ENCODE measurements at places on chromosomes 5 and 9.

DNA sequence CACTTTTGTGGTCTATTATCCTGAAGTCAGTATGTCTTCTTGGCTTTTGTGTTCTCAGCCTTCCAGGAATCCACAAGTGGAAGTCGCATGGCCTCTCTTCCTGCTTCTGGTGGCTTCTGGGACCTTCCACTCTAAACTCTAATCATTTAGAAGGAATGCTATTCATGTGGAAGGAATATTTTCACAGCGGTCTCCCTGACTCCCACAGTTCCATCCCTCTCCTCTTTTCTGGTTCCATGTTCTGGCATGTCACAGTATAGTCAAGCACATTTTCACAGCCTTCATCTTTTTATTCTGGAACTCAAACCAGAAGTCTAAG is 7.3 kb upstream of the RAI14 start:
- no peak for DNase-seq

DNA sequence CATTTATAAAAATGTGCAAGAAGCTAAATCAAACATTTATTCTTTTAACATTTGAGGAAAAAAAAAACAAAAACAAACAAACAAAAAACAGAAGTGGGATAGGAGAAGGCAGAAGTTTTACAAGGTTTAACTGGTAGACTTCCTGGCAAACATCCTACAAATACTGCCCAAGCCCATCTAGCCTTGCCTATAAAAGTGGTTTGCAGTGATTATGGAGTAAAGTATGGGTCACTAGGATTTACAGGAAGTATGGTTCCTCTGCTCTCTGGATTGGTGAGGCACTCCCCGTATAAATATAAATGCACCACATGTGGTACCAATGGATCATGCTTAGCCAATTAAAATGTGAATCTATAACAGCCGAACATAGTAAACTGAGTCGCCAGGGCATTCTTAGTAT is 291.9 kb downstream of the EDIL3 start:
- no peak for DNase-seq

DNA sequence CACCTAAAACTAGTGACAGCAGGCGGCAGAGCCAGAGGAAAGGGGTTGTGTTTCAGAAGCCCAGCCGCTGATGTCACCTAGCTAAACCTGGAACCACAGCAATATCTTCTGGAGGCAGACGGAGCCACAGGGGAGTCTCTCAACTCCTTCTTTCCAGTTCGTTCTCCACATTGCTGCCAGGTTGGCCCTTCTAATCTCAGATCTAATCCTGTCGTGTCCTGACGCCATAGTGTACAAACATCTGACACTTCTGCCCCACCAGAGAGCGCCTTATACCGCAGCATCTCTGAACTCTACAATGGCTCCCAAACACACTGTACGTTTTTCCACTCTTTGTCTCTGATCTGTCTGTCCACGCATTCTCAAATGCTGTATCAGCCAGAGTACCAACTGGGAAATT is 240.0 kb downstream of the SMARCA2 start:
- DNase-seq = no peak

DNA sequence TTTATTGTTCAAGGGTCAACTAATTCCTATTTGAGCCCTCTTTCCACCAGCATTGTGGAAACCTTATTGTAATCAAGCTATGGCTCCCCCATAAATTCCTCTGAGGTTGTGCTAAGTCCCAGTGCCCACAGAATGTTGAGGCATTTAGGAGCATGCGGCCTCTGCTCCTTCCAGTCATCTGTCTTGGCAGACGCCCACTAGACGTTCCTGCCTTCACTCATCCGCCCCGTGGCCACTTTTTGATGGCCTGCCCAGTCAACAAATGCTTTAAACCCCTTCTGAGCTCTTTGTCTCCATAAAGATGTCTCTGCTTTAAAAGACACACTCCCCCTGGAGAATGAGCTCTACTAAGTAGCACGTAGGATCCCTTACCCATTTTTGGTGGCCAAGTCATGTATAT is 104.7 kb downstream of the GAS1 start:
- DNase-seq = no peak

GRCh38 chr5:66680221-66680620 is 84.0 kb downstream of the MAST4 start:
- no peak for DNase-seq

DNA sequence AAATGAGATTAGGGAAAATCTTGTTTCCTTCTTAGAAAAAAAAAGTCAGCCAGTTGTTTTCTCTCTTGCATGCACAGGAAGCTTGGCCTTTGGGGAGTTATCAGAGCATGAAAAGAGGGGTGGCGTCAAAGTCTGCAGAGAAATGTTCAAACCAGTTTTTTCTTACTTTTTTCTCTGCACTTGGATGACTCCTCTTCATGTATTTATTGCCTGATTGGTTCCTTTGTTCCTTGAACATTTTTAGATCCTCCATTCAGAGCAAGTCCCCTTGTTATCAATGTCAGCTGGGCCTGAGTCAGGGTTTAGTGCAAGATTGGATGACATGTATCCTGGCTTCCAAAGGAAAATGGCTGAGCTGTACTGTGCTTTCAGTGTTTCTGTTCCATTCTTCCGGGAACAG is 392.6 kb upstream of the BRINP1 start:
- DNase-seq = no peak

DNA sequence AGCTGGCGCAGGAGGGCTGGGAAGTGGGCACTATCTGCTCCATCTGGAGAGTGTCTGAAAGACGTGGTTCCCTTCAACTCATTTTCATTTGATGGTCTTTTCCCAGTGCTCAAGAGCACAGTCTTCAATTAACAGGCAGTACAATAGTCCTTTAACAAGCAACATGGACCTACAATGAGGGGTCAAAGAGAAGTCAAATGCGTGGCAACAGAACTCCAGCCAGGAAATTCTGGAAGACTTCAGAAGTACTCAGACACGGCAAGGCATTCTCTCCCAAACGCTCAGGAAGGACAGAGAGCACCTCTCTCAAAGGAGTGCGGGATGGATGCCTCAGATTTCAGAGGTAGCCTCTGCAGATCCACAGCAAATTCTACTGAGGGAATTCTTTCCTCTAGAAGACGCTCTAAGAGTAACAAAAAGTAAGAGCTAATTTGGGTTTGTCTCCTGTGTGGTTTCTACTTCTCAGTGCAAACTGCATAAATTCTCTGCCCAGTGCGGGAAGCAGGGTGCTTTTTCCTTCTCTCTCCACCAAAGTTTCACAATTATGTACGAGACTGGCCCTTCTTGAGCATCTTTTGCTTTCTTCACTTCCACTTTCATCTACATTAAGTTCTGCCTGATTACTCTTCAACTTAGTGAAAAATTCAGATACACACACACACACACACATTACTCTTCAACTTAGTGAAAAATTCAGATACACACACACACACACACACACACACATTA is 56.4 kb downstream of the LHFPL2 start:
- DNase-seq = no peak

DNA sequence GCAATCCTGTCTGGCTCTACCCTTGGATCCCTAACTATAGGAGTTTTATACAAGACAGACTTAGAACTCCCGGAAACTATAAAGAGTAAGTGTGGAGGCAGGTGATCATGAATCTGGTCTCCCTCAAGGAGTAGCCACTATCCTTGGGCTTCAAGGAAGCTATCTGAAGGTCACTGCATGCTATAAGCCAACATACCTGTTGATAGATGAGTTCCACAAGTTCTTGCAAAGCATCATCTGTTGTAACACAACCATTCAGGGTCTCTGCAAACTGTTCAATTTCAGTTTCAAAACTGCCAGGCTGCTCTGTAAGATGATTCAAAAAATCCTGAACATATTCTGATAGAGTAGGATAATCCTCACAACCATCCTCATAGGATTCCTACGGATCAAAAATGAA is 9.3 kb downstream of the PAIP1 start:
- DNase-seq = no peak

DNA sequence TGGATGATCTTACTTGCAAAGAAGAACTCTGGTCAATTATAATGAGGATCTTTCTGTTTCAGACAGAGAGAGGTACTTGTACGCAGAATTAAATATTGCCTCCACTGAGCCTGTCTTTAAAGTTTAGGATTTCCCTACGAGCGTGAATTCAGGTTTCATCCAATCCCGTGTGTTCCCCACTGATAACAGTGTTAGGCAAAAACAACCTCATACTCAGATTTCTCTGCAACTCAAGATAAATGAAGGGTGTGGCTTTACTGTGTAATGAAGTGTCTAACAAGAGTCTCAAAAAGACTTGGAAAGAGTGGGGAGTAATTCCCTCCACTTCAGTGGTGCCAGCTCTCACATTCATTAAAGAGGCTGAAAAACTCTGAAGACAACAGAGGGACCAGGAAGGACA is 53.2 kb upstream of the ACO1 start:
- no peak for DNase-seq

GRCh38 chr9:33698267-33698666 is 97.1 kb upstream of the PRSS3 start:
- DNase-seq = no peak

GRCh38 chr9:121685795-121686377 is 34.5 kb downstream of the DAB2IP start:
- no peak for DNase-seq

- no peak for DNase-seq
Measured at GRCh38 chr9:24846248-24846912, 300.7 kb upstream of the IZUMO3 start.

Data from BJ (cell line).